Diencephalon (tissue), 1 donor: ENCODE measurements at places on chromosomes 5 and 9. TPM values are rescaled to one million over a fixed set of nuclear protein-coding genes. Genes with fewer than 3 reads are reported as not detected.

ATP10B gene
- total RNA-seq = 2.8 TPM

LHX3 gene
- not detected for total RNA-seq

SH3PXD2B gene
- 27.0 TPM for total RNA-seq

PLAC8L1 gene
- total RNA-seq = 0.69 TPM

FREM1 gene
- 3.5 TPM for total RNA-seq

TMEFF1 gene
- 46.6 TPM for total RNA-seq

ARAP3 gene
- 4.8 TPM for total RNA-seq

TMEM232 gene
- 39.9 TPM for total RNA-seq

ITGA2 gene
- 4.4 TPM for total RNA-seq

RNF183 gene
- total RNA-seq = not detected

CDH10 gene
- 48.2 TPM for total RNA-seq

FABP6 gene
- 14.8 TPM for total RNA-seq

MYMK gene
- total RNA-seq = not detected

PDGFRB gene
- total RNA-seq = 28.6 TPM

TAF1L gene
- total RNA-seq = under 0.01 TPM

CNTFR gene
- total RNA-seq = 17.5 TPM
